ENCODE measurements at places on chromosomes 2 and 18.

GRCh38 chr2:26652361-26653041 lies 11.3 kb upstream of the CIB4 start:
- DNase-seq: peak; percentile 69

DNA sequence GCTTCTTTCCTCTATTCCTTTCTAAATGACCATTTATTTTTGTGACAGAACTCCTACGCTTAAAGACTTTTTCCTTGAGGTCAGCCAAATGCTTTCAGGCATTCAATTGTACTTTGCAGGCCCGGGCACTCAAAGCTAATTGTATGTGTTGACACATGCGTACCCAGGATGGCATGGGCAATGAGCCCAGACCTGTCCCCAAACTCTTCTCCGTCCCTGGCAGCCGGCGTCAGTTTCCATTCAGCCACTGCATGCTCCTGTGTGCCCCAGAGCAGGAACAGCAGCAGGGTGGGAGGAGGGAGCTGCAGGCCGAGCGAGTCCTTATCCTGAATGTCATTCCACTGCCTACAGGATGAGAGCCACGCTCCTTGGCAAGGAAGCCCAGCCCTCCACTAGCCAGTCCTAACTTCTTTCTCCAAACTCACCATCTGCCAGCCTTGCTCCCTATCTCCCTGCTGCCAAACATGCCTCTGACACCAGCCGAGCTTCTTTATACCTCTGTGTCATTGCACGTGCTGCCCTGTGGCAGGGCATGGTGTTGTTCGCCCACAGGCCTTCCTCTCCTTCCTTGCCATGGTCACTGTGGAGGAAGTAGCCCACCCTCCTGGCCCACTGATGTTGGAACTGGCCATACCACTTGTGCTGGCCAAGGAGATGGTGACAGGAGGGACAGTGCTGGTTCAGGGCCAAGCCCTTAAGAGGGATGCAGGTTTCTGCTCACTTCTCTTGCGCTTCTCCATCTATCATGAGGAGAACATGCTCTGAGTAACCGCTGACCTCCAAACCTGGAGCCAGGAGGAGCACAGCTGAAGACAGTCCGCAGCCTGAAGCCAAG lies 116.9 kb upstream of the FHL2 start:
- peak; percentile 38 for DNase-seq

DNA sequence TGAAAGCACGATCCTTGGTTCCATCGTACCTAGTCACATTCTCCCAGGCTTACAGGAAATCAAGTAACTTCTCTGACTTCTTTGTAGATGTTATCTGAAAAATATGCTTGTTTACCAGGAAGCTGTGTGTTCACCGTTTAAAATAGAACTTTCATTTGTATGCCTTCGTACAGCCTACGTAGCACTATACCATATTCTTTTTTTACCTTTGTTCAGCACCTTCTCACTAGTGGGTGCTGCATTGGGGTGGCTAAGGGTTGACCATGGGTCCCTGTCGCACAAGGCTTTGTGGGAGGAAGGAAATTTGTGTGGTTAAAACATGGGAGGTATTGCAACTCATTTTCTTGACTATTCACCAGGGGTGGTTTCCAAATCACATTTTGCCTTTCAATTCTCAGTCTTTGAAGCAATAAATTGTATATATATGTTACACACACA lies 16.6 kb downstream of the MALT1 start:
- DNase-seq: no peak

DNA sequence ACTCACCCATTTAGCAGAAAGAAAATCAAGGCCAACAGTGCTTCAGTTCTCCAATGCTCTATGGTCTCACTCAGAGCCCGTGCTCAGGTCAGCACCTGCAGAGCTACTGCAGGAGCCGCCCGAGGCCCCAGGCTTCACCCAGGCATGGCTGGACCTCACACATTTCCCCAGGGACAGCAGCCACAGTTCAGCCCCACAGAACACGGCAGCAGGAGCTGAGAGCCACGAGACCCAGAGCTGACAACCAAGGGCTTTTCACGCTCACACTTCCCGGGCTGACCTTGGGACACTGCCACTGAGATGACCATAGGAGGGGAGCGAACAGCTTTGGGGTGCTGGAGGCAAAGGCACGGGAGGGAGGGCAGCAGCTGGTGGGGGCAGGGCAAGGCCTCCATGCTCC lies 4.2 kb downstream of the TMEM18 start:
- DNase-seq: no peak

GRCh38 chr2:160043265-160043664 lies 19.1 kb downstream of the PLA2R1 start:
- peak; percentile 84 for DNase-seq

DNA sequence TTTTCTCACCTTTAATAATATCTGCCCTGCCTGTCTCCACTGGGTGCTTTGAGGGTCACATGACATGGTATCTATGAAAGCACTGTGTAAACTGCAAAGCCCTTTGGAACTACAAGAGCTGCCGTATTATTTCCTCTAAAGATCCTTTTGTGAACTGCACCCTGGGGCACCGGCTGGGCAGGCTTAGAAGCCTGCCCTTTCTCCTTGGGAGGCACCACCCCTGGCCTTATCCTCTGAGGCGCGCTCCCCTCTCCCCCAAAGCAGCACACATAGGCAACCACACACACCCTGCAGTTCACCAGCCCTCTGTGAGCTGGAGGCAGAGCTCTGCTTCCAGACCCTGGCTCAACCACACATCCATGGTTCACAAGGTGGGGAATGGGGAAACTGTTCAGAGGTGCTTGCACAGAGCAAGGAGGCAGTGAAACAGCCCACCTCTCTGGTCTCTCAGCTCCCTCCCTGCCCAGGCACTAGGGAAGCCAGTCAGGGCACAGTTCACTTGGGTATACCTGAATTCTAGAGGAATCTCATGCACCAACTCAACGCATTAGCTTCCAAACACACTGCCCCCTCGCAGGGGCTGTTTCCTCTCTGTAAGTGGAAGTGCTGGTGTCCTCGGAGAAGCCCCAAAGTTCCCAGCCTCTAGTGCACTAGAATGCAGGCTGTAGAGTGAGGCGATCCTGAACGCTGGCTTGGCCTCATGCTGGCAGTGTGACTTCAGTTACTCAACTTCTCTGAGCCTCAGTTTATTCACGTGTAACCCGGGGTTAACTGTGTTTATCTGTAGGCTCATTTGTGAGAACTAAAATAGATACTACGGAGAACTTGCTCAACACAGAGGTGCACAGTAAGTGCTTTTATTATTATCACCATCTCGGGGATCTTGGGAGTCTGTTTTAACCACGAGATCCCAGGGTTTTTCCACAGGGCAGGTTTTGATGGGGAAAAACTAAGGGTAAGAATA lies 11.0 kb downstream of the SIGLEC15 start:
- no peak for DNase-seq

- no peak for DNase-seq
These were observed 50.1 kb upstream of the HAAO start for GRCh38 chr2:42842466-42842865.

DNA sequence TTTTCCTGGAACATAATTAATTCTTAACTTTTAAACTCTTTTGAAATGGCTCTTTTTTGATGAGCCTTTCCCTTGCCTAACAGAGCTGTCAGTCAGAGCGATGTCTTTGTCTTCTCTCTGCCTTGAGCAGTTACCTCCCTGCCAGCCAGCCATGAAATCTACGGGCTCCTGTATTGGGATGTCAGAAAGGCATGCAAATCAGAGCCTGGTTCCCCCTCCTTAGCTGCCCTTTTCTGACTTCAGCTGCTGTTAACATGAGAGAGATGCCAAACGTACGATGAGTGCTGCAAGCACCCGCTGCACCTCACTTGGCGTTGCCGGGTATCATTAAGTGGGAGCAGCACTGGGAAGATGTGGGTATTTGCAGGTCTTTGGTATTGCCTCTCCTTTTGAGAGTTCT lies 131.4 kb upstream of the BOD1L2 start:
- no peak for DNase-seq

DNA sequence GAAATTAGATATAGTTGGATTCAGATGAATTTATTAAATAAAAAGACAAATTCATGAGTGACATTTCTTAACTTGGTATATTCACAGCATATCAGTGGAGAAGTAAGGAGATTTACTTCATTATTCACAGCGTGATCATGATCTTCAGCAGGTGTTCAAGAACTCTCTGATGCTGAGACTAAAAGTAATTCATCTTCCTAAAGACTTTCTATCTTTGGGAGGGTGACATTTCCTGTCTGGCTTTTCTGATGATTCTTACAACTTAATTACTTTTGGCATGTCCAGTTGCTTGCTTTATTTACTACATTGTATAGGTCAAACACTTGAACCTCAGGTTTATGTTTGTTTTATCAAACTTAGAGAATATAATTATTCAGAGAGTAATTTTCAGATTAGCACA lies 224.6 kb downstream of the PLCL1 start:
- no peak for DNase-seq

- DNase-seq: peak; percentile 6
These were observed 35.7 kb downstream of the ACVR1C start for GRCh38 chr2:157592948-157593347.

GRCh38 chr18:24400587-24400986 lies 3.0 kb upstream of the OSBPL1A start:
- DNase-seq: no peak

- no peak for DNase-seq
These were observed 38.5 kb upstream of the MYO3B start for GRCh38 chr2:170139276-170139967.

GRCh38 chr2:83786140-83786539 lies 672.9 kb downstream of the SUCLG1 start:
- DNase-seq: no peak

DNA sequence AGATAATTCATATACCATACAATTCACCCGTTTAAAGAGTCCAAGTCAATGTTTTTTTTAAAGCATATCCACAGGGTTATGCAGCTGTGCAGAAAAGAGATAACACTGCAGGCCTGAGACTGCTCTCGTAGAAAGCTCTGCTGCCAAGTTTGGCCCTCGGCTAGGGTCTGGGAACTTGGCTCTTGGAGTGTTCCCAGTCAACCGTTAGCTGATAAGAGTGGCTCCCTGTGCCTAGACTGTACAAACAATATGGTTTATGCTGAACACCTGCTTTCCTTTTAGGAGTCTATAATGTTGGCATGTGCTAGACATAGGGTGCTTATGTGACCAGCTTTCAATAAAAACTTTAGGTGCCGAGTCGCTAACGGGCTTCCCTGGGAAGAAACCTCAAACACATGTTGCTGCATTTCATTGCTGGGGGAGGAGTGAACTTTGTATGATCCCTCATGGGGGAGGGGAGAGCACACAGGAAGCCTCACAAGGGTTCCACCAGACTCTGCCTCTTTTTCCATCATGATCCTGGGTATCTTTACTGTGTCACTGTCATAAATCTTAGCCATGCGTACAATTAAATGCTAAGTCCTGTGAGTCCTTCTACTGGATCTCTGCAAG lies 34.7 kb downstream of the RFX8 start:
- peak; percentile 83 for DNase-seq
